Activated CD4-positive, alpha-beta memory T cell treated with anti-CD3 and anti-CD28 coated beads for 36 hours (primary cell): ENCODE measurements at places on chromosomes 7 and 10. TPM values are rescaled to one million over a fixed set of nuclear protein-coding genes. Genes with fewer than 3 reads are reported as not detected.

MMRN2 gene
- total RNA-seq: not detected

UNCX gene
- total RNA-seq: not detected

CYP2C19 gene
- total RNA-seq: 0.53 TPM

FAM241B gene
- total RNA-seq: 11.8 TPM

EPHA1 gene
- total RNA-seq: 4.3 TPM

GRM8 gene
- not detected for total RNA-seq

FRMD4A gene
- total RNA-seq: 0.31 TPM

POLR1F gene
- 20.0 TPM for total RNA-seq

HOXA4 gene
- total RNA-seq: not detected

CYP2C8 gene
- total RNA-seq: not detected

SPDYE16 gene
- 0.19 TPM for total RNA-seq

PPP1R17 gene
- not detected for total RNA-seq

CD36 gene
- total RNA-seq: not detected

DNA sequence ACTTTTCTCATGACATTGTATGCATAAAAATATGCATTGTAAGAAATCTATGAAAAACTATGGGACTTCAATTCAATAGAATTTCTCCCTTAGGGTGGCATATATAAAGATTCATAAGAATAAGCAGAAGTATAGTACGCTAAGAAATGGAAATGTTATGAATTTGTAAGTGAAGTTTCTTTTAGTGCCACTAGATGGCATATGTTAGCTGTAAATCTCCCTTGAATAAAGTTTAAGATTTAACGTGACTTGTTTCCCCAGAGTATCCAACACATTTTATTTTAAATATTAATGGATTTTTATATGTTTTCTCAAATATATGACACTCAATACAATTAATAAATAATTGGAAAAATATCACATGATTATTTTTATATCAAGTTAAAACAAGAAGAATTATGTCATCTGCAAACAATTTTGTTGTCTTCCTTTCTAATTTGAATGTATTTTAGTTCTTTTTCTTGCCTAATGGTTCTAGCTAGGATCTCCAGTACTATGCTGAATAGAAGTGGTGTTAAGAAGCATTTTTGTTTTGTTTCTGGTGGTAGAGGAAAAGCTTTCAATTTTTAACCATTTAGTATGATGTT, 287.2 kb downstream of the HGF start:
- no peaks in the 10 kb centered on the region for H3K4me1 ChIP-seq
- H3K36me3 ChIP-seq: no peaks in the 10 kb centered on the region
- H3K27me3 ChIP-seq: no peaks in the 10 kb centered on the region
- no peak for DNase-seq

GRCh38 chr10:5536486-5537081, 11.8 kb downstream of the CALML3 start:
- H3K27ac ChIP-seq: no peak overlapping the region
- no peaks in the 10 kb centered on the region for H3K4me1 ChIP-seq
- H3K4me3 ChIP-seq: no peak overlapping the region
- H3K36me3 ChIP-seq: no peaks in the 10 kb centered on the region
- no peak for DNase-seq
- no peaks in the 10 kb centered on the region for H3K27me3 ChIP-seq

DNA sequence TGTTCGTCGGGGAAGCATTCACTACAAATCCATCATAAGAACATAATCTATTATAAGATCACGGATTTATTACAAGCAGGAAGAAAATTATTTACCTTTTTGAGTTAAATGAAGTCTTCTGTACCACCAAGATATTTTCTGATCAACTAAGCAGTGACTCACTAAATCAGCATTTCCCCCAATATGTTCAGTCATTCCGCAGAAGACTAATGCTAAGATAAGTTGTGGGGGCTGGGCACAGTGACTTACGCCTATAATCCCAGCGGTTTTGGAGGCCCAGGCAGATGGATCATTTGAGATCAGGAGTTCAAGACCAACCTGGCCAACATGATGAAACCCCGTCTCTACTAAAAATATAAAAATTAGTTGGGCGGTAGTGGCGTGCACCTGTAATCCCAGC, 144.2 kb upstream of the EGR2 start:
- H3K36me3 ChIP-seq: no peaks in the 10 kb centered on the region
- peaks cover 21% of the 10 kb centered on the region for H3K27me3 ChIP-seq
- H3K4me1 ChIP-seq: no peaks in the 10 kb centered on the region
- no peak for DNase-seq
- no peak overlapping the region for H3K4me3 ChIP-seq
- no peak overlapping the region for H3K27ac ChIP-seq

- H3K4me3 ChIP-seq: no peak overlapping the region
- H3K4me1 ChIP-seq: no peaks in the 10 kb centered on the region
- H3K36me3 ChIP-seq: no peaks in the 10 kb centered on the region
- peaks cover 17% of the 10 kb centered on the region for H3K27me3 ChIP-seq
These were observed 269.9 kb downstream of the BAMBI start for GRCh38 chr10:28947171-28947570.

DNA sequence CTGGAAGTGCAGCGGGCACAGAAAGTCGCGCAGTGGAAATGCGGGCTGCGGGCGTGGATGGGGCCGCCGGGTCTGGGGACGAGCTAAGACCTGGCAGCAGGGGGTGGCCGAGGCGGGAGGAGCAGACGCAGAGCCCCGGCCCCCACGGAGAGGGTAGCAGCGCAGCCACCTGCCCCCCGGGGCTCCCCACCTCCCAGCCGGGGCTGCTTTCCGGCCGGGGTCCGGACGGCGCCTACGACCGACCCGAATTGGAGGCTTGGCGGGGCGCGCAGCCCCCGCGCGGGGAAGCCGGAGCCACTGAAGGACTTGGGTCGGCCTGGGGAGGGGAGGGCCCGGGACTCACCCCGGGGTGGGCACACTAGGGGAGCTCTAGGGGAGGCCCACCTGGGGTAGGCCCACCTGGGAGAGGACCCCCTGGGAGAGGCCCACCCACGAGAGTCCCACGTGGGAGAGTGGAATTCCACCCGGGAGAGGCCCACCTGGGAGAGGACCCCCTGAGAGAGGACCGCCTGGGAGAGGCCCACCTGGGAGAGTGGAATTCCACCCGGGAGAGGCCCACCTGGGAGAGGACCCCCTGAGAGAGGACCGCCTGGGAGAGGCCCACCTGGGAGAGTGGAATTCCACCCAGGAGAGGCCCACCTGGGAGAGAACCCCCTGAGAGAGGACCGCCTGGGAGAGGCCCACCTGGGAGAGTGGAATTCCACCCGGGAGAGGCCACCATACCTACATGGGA, 854 bp upstream of the CFAP46 start:
- peaks cover 11% of the 10 kb centered on the region for H3K4me1 ChIP-seq
- H3K36me3 ChIP-seq: no peaks in the 10 kb centered on the region
- no peak for DNase-seq
- H3K4me3 ChIP-seq: peak overlapping the region; percentile 59

GRCh38 chr10:17229967-17230682, 2.1 kb downstream of the VIM start:
- H3K4me3 ChIP-seq: peak overlapping the region; percentile 95
- peaks cover 50% of the 10 kb centered on the region for H3K36me3 ChIP-seq
- H3K27me3 ChIP-seq: peaks cover 1% of the 10 kb centered on the region
- H3K4me1 ChIP-seq: peaks cover 60% of the 10 kb centered on the region
- peak overlapping the region; percentile 87 for H3K27ac ChIP-seq
- peak; percentile 94 for DNase-seq

DNA sequence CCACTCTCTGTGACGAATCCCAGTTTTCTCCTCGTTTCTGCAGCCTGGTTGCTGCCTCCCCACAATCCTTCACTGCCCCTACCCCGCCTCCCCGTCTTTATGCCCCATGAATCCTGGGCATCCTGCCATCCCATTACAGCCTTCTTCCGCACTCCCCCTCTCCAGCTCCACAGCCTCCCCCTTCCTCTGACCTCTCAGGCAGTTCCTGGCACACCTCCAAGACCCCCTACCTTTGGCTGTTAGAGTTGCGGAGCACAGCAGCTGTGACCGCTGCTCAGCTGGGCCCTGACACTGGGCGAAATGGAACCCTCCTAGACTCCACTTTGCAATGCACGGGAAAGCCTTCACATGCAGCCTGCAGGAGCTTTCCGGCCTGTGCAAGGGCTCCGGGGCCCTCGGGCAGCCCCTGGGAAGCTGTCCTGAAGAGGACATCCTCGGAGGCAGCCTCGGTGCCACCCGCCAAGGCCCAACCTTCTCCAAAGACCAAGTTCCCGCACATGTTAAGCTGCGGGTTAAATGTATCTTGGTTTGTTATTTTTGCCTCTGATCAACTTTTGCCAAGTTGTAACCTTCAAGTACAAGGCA, 400.7 kb upstream of the MKI67 start:
- H3K4me1 ChIP-seq: no peaks in the 10 kb centered on the region
- no peaks in the 10 kb centered on the region for H3K36me3 ChIP-seq
- no peak overlapping the region for H3K4me3 ChIP-seq
- no peak overlapping the region for H3K27ac ChIP-seq
- DNase-seq: no peak

- H3K36me3 ChIP-seq: no peaks in the 10 kb centered on the region
- H3K4me3 ChIP-seq: no peak overlapping the region
- no peak for DNase-seq
- no peaks in the 10 kb centered on the region for H3K4me1 ChIP-seq
These were observed 102.1 kb downstream of the ARHGAP22 start for GRCh38 chr10:48502791-48503190.

GRCh38 chr10:113858541-113858940, 4.1 kb downstream of the NHLRC2 start:
- H3K27me3 ChIP-seq: no peaks in the 10 kb centered on the region
- H3K36me3 ChIP-seq: peaks cover 33% of the 10 kb centered on the region
- no peak overlapping the region for H3K4me3 ChIP-seq
- H3K27ac ChIP-seq: no peak overlapping the region
- peaks cover 20% of the 10 kb centered on the region for H3K4me1 ChIP-seq

GRCh38 chr7:92737706-92738105, 98.7 kb downstream of the CDK6 start:
- peaks cover 41% of the 10 kb centered on the region for H3K36me3 ChIP-seq
- H3K27ac ChIP-seq: peak overlapping the region; percentile 46
- H3K27me3 ChIP-seq: no peaks in the 10 kb centered on the region
- peaks cover 60% of the 10 kb centered on the region for H3K4me1 ChIP-seq

GRCh38 chr7:121323515-121324302, 5.1 kb upstream of the WNT16 start:
- H3K27ac ChIP-seq: no peak overlapping the region
- no peaks in the 10 kb centered on the region for H3K36me3 ChIP-seq
- H3K4me3 ChIP-seq: no peak overlapping the region
- peaks cover 3% of the 10 kb centered on the region for H3K4me1 ChIP-seq

- no peak for DNase-seq
- no peak overlapping the region for H3K4me3 ChIP-seq
- H3K27ac ChIP-seq: no peak overlapping the region
- H3K36me3 ChIP-seq: no peaks in the 10 kb centered on the region
- peaks cover 20% of the 10 kb centered on the region for H3K27me3 ChIP-seq
- H3K4me1 ChIP-seq: no peaks in the 10 kb centered on the region
These were observed 41.2 kb downstream of the PARD3 start for GRCh38 chr10:34773636-34774630.

DNA sequence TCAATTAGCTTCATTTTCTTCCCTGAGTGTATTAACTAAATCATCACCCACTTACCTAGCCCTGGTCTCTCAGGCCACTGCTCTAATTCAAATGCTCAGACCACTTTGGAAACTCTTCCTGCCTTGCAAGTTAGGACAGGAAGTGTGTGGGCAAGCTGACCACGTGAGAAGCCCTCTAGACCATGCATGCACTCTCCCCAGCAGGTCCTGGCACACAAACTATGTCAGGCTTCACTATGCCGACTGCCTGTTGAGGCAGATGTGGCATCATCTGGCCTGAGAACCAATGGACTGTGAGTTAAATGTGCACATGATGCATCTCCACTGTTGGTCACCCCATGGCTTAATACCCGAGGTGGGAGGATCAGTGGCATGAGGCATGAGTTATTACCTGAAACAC, 439.6 kb downstream of the GRID1 start:
- H3K4me3 ChIP-seq: no peak overlapping the region
- no peaks in the 10 kb centered on the region for H3K27me3 ChIP-seq
- no peak overlapping the region for H3K27ac ChIP-seq
- DNase-seq: no peak

DNA sequence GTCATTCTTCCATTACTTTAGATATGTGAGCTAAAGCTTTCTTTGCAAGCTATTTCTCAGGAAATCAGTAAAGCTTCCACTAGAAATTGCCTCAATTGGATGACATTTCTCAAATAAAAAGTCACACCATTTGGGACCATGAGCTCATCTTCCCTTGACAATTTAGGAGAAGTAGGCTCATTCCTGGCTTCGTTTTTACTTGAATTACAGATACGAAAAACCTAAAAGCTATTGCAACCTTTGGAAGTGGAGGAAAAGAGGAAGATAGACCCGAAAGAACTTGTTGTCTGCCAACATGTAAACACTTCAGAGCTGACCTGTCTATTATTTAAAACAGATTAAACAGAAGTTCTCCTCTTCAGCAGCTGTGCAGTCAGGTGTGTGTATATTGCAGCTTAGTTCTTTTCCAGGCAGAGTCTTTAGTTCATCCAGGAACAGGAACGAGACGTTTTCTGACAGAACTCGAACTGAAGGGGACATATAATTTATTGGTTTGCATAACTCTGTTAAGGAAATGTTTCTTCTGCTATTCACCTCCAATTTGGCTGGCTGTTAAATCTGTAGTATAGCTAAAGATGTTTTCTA, 43.1 kb upstream of the ST8SIA6 start:
- H3K27me3 ChIP-seq: peaks cover 4% of the 10 kb centered on the region
- no peak overlapping the region for H3K4me3 ChIP-seq
- no peaks in the 10 kb centered on the region for H3K4me1 ChIP-seq
- H3K27ac ChIP-seq: no peak overlapping the region
- no peak for DNase-seq

GRCh38 chr10:126218778-126219649, 169.3 kb downstream of the ADAM12 start:
- no peaks in the 10 kb centered on the region for H3K4me1 ChIP-seq
- no peak for DNase-seq
- H3K27ac ChIP-seq: no peak overlapping the region
